CD8-positive, alpha-beta T cell (primary cell): ENCODE measurements at places on chromosomes 12 and 14. TPM values are rescaled to one million over a fixed set of nuclear protein-coding genes. Genes with fewer than 3 reads are reported as not detected.

KLRG1 gene
- 17.7 TPM for total RNA-seq

NUAK1 gene
- total RNA-seq: 0.65 TPM

GRIN2B gene
- total RNA-seq: not detected

CCDC197 gene
- total RNA-seq: not detected

LAG3 gene
- 8.5 TPM for total RNA-seq
